ENCODE measurements at places on chromosomes 5 and 9.
A peak's percentile ranks its signal among the peaks of the same experiment; 100 is the strongest.

GRCh38 chr9:27033815-27034403, 28.4 kb upstream of the LRRC19 start:
- DNase-seq, result no peak

- no peak for DNase-seq
Measured at GRCh38 chr5:147259837-147260236, 25.0 kb downstream of the STK32A start.

DNA sequence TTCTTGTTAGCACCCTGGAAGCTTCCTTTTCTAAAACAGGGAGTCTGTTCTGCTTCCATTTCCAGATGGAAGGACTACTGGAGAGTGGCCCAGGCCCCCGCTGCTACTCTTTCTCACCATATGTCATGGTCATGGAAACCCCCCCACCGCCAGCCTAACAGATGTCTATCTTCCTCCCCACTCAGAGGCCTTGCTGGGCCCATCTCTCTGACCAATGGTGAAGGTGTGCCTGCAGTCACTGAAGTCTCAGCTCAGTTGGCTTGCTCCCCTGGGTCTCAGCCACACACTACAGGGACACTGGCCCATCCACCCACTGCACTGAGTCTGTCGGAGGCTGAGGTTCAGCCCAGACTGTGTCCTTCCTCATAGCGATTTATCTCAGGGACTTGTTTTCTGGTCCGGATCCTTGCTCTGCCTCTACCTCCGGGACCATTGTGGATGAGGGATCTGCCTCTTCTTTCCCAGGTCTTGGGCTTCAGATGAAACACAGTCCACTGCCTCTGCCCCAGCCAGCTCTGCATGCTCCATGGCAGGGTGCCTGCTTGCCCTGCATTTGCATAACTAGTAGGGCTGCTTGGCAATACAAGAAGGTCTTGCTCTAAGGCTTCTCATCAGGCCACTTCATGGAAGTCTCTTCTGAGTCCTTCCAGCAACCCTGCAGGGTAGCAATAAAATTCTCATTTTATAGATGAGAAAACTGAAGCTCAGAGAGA, 30.8 kb downstream of the GALNT12 start:
- DNase-seq, result peak; percentile 12

DNA sequence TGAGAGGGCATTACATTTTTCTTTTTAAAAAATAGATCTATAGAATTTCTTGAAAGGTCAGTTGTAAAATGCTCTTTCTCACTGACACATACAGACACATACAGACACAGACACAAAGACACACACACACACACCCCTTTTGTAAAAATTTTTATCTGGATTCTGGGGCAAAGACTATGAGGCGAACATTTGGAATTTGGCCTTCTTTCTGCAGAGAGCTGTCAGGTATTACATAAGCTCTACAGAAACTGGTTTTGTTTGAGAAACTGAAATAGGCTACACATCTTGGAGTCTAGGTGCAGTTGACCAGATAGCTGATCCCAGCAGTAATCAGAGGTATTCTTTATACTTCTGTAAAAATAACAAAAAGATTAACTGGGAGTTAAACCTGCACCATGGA, 315.9 kb upstream of the RPS23 start:
- no peak for DNase-seq

- no peak for DNase-seq
Measured at GRCh38 chr5:106374956-106375355, 1295.8 kb downstream of the EFNA5 start.

DNA sequence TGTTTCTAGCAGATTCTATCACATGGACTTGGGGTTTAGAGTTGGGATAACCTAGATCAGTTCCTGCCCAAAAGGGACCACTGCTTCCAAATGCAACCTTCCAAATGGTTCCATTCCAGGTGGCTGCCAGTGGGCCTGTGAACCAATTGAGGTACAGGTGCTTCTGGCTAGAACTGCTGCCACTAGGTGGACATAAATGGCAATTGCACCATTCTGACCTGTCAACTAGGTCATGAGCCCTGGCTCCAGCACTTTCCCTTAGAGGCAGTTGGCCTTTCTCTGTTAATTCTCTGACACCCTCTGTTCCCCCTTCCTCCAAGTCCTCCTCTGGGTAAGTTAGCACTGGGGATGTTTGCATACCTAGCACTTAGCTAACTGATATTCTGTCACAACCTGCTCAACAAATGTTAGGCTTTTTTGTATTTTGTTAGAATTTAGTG, 16.6 kb upstream of the HEMGN start:
- peak; percentile 46 for DNase-seq

DNA sequence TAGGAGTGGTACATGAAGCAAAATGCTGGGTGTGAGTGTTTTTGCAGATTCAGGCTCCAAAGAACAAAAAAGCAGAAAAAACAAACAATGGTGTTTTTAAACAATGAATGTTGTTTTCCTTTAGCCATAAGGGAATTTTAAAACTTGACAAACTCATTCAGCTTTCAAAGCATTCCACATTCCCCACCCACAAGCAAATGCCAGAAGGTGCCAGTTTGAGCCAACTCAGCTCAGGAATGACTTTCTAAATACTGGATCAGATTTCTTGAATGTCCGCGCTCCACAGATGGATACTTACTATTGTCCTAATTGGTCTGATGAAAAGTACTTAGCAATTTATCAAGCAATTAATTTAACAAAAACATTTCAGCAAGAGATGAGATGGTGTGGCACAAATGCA, 12.9 kb upstream of the MOB3B start:
- no peak for DNase-seq

DNA sequence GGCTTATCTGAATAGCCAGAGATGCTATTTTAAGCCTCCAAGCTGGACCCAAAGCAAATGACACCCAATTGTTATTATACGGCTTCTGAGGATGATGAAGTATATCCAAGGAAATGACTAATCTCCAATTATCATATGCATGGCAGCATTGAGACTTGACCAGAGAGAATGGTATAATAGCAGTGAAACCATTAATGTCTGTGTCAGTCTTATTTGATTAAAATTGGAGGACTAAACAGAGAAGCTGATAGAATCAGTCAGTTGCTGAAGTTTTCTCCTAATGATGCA, 200.5 kb downstream of the EFNA5 start:
- no peak for DNase-seq

DNA sequence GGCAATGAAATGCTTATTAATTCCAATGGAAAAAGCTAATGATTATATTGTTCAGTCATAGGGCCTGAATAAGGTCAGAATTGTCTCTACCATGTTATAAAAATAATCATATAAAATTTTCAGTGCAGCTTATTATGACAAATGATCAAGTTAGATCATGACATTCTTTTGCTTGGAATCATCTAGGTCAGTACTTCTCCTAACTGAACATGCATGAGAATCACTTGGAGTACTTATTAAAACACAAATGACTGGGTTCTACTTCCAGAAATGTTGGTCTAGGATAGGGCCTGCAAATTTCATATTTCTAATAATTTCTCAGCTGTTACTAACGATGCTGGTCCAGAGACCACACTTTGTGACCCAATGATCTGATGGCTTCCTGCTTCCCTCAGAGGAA, 806.0 kb upstream of the ZNF608 start:
- no peak for DNase-seq

Measured in NCI-H2171 (cell line).